CD4-positive, alpha-beta T cell treated with Interferon gamma for 1 hour (primary cell): ENCODE measurements at places on chromosomes 3 and 15.

- DNase-seq, result no peak
These were observed 26.3 kb downstream of the BLM start for GRCh38 chr15:90743407-90743806.

GRCh38 chr3:181176601-181177000, 187.1 kb upstream of the DNAJC19 start:
- no peak for DNase-seq

DNA sequence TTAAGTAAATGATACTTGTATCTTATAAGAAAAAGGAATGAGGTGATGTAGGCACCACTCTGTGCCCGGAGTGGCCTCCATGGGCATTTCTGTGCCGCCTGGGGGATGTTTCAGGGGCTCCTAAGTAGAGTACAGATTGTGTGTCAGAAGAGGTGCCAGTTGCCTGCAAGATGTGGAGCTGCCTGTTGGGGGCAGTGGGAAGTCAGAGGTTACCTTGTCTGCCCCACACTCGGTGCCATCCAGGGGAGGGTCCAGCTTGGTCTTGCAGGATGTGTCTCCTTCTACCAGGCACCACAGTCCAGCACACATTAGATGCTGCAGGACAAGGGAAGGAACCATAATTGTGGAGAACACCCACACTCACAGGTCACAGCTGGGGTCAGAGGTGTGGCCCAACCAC, 208.8 kb downstream of the ADAMTS17 start:
- DNase-seq, result no peak

GRCh38 chr15:64459066-64459781, 1.2 kb upstream of the ZNF609 start:
- DNase-seq, result no peak

DNA sequence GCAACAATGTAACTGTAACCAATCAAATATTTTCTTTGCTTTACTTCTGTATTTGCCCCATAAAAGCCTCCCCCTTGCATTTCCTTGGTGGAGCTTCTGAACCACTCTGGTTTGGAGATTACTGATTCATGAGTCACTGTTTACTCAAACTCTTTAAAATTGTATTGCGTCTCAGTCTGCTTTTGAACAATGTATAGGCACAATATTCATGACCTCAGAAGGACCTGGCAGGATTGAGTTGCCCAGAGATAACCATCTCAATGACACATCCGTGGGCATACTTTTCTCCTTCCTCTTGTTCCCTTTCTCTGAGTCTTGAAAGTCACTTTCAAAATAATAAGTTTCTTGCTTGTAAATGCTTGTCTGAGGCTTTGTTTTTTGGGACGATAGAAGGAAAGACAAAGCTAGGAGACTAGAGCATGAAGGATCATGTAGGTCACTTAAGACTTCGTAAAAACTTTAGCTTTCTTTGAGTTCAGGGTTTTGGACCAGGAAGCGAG, 57.1 kb upstream of the POU1F1 start:
- DNase-seq, result no peak

DNA sequence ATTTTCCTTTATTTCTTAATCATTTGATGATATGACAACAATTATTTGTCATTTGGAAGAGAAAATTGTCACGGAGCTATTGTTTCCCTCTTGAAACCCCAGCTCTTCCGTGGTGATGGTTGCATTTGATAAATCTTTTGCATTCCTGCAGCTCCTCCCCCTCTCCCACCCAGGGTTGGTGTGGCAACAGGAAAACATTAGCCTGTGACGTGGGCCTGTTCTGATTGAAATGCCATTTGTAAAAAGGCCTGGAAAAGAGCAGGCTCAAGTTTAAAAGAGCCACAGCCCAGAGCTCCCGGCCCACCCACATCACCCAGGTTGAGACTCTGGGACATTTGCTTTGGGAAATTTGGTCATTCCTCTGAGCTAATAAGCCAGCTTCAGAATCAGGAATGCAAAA, 282.5 kb downstream of the RPLP1 start:
- DNase-seq, result no peak

DNA sequence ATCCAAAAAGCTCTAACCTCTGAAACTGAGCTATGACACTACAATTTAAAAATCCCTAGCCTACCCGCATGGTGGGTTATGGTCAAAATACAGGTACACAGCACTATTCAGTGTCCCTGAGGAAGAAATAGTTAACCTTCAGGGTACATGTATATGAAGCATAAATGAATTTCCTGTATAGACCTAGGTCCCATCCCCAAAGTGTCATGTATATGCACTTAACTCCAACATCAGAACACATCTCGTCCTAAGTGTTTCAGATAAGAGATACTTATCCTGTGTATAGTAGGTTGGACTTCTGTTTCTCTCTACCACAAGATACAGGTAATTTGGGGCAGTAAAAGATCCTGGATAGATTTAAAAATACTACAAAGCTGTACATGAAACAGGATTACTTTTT, 6.4 kb downstream of the RPL14 start:
- no peak for DNase-seq

GRCh38 chr3:153180860-153181372, 18.9 kb downstream of the RAP2B start:
- DNase-seq, result no peak

DNA sequence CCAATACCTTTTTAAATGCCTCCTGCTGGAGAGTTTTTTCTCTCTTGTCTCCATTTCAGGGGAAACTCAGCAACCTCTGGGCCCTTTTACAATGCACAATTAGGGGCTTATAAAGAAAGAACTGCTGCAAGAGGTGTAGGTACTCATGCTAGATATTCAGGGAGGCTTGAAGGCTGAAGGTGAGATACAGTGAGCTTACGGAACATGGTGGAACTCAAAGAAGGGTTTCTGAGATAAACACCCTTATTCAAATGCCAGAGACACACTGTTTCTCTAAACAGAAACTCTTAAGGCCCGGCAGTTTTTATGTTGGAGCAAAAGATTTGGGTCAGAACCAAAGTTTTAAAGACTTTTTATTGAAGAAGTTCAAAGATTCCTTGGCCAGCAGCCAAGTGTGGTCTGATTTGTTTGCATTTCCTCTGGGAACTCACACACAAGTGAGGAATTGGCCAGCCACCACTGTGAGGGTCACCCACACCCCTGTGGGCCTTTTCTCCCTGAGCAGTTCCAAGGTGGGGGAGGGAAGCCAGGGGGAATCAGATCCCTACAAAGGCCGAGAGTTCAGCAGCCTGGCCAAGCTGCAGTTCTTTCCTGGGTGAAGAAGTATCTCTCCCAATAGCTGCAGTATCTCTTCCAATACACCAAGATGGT, 47.8 kb downstream of the TNFAIP8L3 start:
- DNase-seq, result no peak

DNA sequence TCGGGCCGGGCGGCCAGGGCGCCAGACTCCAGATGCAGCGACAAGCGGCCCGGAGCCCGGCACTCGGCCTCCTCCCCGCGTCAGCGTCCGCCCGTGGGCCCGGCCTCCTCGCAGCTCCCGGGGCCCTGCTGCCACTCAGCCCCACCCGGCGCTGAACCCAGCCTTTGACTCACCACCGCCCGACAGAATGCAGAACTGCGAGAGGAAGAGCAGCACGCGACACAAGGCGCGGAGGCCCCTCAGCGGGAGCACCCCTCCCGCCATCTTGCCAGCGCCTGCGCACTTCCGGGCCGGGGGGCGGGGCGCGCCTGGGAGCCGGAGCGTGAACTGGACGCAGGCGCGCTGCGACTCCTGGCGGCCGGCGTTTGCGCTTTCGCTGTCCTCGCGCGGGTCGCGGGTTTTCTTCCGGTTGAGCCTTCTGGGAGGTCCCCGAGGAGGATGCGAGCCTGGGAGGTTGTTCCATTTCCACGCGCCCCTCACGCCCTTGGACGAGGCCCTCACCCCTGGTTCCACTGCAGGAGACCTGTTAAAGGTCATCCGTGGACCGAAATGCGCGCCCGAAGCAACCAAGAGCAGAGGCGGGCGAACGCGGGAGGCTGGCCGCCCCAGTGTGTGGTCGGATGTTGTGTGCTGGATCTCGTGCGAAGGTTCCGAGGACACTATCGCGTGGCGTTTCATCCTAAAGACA, at the start of gene TM2D3:
TSS of gene TM2D3 (minus strand) at position 284 of the 688 bp plus-strand sequence. CDS start at position 264, 20 bp downstream.
- DNase-seq, result peak; percentile 94

DNA sequence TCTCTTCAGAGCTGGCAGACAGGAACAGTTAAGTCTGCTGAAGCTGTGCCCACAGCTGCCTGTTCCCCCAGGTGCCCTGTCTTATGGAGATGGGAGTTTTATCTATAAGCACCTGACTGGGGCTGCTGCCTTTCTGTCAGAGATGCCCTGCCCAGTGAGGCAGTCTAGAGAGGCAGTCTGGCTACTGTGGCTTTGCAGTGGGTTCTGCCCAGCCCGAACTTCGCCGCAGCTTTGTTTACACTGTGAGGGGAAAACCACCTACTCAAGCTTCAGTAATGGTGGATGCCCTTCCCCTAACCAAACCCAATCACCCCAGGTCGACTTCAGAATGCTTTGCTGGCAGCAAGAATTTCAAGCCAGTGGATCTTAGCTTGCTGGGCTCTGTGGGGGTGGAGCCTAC, 91.2 kb downstream of the SLC25A26 start:
- peak; percentile 40 for DNase-seq

GRCh38 chr3:4107430-4107829, 195.7 kb upstream of the SETMAR start:
- DNase-seq, result no peak

GRCh38 chr15:76057332-76058000, 2.3 kb upstream of the TMEM266 start:
- DNase-seq, result no peak

- DNase-seq, result no peak
These were observed 6.8 kb downstream of the NEIL1 start for GRCh38 chr15:75353604-75354003.

GRCh38 chr3:172293093-172293492, 155.2 kb downstream of the GHSR start:
- no peak for DNase-seq

GRCh38 chr3:169809230-169809795, 3.4 kb upstream of the LRRIQ4 start:
- no peak for DNase-seq

- no peak for DNase-seq
These were observed 50.5 kb upstream of the LRRFIP2 start for GRCh38 chr3:37224879-37225278.

- DNase-seq, result no peak
These were observed 97.5 kb downstream of the CFAP20DC start for GRCh38 chr3:58952128-58952917.

DNA sequence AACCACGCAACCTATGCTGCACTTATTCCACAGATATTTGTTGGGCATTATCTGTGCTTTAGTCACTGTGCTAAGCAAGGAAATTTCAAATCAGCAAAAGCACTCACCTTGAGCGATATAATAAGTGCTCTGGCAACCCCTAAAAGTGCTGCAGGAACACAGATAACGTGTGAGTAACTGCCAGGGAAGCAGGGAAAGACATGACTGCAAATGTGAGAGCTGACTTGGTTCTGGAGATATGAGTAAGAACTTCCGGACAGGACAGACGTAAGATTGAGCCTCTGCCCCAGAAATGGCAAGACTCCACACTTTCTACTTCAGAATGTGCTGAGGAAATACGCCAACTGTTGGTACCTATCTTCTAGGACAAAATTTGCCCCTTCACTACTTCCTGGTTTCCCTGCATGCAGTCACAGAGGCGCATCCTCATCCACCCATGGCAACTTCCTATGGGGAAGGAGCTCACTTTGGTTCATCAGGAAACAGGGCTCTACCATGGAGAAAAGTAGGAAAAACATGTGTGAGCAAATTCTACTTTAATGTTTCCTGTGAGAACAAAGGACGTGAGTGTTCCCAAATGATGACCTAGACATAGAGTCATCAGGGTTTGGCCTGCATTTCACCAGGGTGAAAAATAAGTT, 41.7 kb downstream of the AQP9 start:
- no peak for DNase-seq

- no peak for DNase-seq
These were observed 132.2 kb downstream of the ASB7 start for GRCh38 chr15:100734586-100734985.

DNA sequence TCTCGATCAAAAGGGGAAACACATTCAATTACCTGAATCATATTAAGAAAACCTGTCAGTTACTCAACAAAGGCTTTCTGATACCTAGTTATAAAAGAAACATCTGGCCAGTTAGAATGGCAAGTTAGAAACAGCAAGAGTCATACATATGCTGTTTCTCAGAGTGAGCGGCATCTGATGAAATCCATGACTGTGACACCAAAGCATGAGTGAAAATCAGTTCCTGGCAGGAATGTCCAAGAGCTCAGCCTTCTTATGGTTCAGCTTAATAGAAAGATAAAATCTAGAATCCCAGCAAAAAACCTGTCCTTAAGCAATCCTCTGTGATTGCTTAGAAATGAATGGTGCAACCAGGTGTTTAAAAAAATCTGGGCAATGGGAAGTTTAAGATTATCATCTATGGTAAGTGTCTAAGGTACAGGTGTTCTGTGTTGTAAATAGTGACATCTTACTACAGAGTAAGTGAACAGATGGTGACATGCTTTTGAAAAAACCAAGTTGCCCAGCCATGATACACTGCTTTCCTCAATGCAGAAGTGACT, 18.8 kb downstream of the B4GALT4 start:
- no peak for DNase-seq

GRCh38 chr15:42593143-42593542, 17.7 kb downstream of the STARD9 start:
- no peak for DNase-seq

GRCh38 chr3:111882799-111883198, 23.7 kb downstream of the PHLDB2 start:
- DNase-seq, result no peak

- DNase-seq, result no peak
These were observed 129.1 kb downstream of the TPRA1 start for GRCh38 chr3:127461286-127461910.

- peak; percentile 89 for DNase-seq
These were observed 98.8 kb downstream of the ZNF621 start for GRCh38 chr3:40623567-40623966.

- peak; percentile 66 for DNase-seq
These were observed 29.5 kb downstream of the CCDC12 start for GRCh38 chr3:46946856-46947545.

DNA sequence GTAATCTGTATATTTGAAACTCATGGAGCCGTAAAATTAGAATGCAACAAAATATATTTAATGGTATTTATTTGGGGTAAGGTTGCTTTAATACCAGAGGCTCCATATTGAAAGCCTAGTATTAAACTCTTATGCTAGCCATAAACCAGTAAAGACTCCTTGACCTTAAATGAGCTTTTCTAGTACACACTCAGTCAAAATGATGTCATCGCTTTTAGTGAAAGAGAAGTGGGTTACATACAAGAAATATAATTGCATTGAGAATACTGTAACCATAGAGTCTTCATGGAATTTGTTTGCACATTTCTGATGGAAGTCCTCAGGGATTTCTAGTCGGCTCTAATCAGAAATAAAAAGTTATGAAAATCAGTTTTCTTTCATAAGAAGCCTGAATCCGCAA, 757.6 kb downstream of the GBE1 start:
- DNase-seq, result no peak

DNA sequence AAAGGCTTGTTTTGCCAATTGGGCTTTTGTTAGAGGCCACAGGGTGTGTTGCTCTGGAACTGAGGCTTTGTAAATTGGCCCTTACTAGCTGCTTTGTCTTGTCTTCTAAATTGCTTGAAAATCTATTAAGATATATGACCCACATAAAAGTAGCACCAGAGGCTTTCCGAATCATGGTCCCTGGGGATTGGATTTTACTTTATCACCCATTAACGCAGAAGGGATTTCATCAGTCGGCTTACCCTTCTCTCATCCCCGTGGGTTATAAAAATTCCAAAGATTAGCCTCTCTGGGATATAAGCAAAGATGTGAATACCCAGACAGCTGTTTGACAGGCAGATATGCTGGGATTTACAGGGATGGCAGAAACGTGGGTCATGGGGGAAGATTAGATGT, 98.3 kb upstream of the CHL1 start:
- DNase-seq, result no peak
